ENCODE measurements at places on chromosomes 6 and 20.

- DNase-seq: no peak
Observed at GRCh38 chr20:47791084-47791599, 5.9 kb upstream of the SULF2 start.

GRCh38 chr6:12572896-12573827, 143.4 kb upstream of the PHACTR1 start:
- no peak for DNase-seq

GRCh38 chr6:20105838-20106237, 106.4 kb downstream of the MBOAT1 start:
- DNase-seq: no peak

- no peak for DNase-seq
Observed at GRCh38 chr6:169729961-169730360, 5.7 kb upstream of the PHF10 start.

GRCh38 chr6:57278570-57278969, 38.9 kb upstream of the PRIM2 start:
- DNase-seq: no peak

- DNase-seq: no peak
Observed at GRCh38 chr6:52612336-52613054, 35.6 kb upstream of the TRAM2 start.

GRCh38 chr6:138592749-138593123, 93.4 kb upstream of the NHSL1 start:
- no peak for DNase-seq

- DNase-seq: no peak
Observed at GRCh38 chr6:133171989-133172604, 69.1 kb upstream of the EYA4 start.

DNA sequence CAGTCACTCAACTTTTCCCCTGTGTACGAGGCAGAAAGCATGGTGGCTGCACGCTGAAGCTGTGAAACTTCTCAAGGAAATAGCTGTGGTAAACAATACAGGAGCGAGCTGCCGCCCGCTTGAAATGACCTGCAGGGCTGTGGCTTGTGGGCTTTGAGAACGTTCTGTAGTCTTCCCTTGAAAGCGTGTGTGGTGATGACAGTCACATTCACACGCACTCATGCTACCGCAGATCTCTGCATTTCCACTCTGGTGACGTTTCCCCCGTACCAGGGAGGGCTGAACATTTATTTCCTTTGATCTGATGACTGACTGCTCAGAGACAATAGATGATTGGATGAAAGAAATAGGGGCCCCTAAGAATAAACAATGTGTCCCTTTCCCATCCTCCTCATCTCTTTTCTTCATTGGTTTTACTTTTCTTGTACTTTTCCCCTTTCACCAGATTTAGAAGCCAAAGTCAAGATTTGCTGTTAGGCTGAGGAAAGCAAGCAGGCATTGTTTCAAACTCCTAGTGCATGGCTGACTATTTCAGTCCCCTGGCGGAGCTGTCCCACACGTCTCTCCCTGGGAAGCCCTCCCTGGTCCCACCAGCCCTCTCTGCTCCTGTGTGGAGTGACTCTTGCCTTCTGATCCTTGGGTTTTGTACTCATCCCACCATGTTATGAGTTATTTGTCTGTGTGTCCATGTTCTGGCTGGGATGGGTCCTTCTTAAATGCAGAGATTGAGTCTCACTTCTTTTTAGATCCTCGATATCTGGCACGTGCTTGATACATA, 3.9 kb downstream of the SYTL3 start:
- peak; percentile 88 for DNase-seq

- no peak for DNase-seq
Observed at GRCh38 chr20:62533591-62534495, 58.0 kb upstream of the GATA5 start.

DNA sequence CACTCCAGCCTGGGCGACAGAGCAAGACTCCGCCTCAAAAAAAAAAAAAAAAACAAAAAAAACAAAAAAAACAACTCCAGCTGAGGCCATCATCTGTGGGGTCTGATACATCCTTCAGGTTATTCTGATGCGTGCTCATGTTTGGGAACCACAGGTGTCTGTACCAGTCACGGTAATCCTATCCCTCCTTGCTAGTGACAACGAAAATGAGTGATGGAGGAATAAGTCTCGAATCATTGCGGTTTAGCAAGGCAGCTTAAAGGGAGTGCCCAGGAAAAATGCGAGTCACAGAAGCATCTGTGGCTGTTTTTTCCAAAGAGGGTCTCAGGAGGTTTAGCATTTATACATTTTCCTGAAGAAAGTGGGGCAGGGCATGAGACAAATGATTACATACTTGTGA, 48.8 kb downstream of the MCUR1 start:
- DNase-seq: no peak

DNA sequence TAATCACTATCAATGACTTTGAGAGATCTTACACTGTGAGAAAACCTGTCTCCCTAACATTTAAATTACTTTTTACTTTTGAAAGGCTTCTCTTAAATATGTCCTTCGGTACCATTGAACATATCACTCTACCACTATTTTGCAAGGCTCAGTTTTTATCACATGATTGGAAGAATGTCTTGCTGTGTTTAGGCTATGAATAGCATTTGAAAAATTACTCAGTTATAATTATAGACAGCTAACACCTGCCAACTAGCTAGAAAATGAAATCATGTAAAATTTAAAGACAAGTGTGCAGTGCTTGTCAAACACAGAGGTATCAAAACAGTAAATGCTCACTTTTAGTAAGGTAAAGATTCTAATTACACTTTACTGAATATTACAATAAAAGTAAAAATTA, 11.0 kb downstream of the SESN1 start:
- DNase-seq: no peak

- DNase-seq: no peak
Observed at GRCh38 chr20:52747845-52748284, 224.3 kb upstream of the TSHZ2 start.

DNA sequence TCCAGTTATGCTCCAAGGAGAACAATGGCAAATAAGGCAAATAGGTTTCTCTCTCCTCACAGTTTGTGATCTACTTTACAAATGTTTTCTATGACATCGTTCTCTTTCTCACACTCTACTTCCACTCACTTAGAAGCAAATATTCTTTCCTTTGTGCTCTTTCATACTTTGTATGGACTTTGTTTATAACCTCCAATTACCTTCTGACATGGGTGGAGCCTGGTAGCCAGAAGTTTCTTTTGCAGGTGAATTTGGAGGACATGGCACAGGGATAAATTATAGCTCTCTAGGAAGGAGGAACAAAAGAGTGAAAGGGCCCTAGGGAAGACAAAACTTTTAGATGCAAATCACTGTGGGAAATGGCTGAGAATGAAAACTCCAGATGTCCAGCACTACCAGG, 69.3 kb downstream of the OPN5 start:
- DNase-seq: no peak

DNA sequence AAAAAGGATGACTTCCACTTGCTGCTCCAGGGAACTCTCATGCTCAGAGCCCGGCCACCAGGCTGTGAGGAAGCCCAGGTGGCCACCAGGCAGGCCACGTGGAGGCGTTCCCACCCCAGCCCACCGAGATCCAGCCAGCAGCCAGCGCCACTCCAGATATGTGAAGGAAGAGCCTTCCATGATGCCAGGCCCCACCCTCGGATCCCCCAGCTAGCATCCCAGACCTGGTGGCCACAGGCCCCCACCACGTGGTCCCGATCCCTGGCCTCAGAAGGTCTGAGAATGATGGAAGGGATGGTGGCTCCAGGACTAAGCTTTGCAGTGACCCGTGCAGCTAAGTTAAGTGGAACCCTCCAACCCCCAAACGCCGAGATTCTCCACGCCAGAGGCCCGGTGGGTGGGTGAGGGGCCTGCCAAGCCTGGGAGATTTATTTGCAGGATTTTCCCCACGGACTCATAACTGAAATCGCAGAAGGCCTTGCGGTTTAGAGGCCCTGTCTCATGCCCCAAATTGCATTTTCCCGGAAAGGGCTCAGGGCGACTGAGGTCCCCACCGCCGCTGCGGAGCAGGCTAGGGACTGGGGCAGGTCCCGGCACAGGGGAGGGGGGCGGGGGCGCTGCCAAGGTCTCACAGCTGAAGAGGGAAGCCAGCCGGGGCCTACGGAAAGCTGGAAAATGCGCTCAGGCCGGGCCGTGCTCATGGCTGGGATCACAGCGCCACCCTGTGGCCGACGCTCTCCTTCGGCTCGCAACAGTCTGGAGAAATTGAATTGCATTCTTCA, 31.1 kb upstream of the CST7 start:
- peak; percentile 74 for DNase-seq

DNA sequence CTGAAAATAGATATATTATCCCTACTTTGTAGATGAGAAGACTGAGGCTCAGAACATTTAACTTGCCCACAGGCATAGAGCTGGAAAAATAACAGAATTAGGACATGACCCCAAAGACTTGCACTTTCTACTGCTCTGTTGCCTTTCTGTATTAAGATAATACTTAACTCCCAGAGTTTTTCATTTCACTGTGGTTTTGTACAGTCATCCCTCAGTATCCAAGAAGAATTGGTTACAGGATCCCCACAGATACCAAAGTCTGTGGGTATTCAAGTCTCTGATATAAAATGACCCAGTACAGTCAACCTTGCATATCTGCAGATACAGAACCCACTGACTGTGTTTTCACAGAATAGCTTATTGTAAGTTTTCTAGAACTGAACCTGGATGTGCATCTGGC, 16.8 kb downstream of the MRS2 start:
- DNase-seq: no peak

DNA sequence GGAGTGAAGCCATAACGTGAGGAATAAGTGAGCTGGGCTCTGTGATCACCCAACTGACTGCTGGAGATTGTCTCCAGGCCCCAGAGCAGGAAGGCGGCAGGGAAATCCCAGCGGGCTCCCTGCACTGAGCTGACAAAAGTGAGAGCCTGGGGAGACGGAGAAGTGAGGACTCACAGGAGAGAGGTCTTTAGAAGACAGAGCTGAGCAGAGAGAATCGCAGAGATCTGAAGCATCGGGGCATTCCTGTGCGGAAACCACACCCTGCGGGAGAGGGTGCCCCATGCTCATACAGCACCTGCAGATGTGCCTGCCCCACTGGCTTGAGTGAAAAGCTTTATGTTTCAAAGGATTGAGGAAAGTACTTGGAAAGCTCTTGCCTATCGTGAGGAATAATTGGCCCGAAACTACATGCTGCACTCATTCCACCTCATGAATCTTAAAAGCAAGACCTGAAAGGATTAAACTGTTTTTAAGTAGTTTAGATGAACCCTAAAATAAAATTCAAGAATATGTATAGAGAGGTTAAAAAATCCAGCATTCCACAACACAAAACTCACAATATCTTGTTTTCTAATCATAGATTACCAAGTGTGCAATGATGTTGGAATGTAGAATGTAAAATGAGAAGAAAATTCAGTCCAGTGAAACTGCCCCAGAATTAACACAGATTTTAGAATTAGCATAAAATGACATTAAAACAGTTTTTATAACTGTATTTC, 17.7 kb upstream of the THBS2 start:
- no peak for DNase-seq

DNA sequence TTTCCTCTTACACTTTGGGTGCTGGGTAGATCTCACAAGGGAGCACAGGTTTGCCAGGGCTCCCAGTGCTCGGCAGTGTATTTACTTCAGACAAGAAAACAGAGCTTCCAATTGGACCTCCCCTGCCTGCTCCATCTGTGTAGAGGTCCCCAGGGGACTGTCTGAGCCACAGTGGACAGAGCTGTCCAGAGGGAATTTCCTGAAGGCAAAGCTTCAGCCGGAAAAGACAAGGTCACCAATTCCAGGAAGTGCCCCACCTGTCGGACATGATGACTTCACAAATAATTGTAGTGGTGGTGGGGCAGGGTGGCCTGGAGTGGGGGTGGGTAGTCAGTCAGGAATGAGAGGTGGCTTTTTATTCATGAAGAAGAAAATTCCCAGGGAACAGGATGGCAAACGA, 18.6 kb downstream of the ADGRF5 start:
- DNase-seq: no peak

- DNase-seq: no peak
Observed at GRCh38 chr6:71197267-71197666, 91.3 kb upstream of the OGFRL1 start.

GRCh38 chr6:148445116-148445515, 102.5 kb downstream of the SASH1 start:
- no peak for DNase-seq

DNA sequence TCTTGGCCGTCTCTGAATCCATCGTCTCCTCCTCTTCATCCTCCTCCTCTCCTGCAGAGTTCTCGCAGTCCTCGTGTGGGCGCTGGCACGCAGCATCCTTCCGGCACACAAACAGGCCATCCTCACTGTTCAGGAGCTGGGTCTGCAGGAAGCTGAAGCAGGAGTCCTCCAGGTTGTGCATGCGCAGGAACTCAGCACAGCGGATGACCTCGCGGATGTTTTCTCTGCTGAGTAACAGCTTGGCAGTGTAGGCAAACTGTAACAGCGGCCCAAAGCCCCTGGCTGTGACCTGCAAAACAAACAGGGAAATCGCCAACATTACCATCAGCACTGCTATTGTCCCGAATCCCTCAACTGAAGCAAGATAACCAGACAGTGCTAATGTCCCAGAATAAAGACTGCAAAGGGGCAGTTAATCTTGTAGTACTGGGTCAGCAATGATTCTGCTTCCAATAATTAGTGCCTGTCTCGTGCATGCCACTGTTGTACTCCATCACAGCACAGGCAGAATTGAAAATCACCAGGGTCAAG, 57.4 kb downstream of the GJA10 start:
- DNase-seq: peak; percentile 23

DNA sequence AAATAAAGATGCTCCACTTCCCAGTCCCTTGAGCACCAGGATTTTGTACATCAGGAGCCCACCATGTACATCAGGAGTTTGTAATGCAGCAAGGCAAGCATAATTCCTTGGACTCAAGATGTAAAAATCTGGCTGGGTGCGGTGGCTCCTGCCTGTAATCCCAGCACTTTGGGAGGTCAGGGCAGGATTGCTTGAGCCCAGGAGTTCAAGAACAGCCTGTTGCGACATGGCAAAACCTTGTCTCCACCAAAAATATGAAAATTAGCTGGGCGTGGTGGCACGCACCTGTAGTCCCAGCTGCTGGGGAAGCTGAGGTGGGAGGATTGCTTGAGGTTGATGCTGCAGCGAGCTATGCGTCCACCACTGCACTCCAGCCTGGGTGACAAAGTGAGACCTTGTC, 16.1 kb upstream of the MAP1LC3A start:
- no peak for DNase-seq

DNA sequence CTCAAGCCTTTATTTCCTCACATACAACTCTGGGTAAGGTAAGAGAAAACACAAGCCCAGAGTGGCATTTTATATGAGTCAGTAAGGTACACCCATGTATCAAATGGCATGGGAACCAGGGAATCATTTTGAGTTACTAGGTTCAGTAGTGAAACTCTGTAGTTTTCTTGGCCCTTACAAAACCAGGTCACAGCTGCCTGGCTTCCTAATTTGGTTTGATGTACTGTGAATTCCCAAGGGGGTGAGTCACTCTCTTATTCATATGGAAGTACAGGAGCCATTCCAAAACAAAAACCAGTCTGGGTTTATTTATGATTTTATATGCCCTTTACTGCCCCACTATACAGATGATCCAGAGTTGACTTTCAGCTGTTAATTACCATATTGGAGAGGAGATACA, 70.7 kb downstream of the PDE7B start:
- DNase-seq: no peak

Data from stimulated activated CD8-positive, alpha-beta memory T cell treated with anti-CD3 and anti-CD28 coated beads, Interleukin-4, amount 100 ng/mL, for 48 hours (primary cell).